Activated CD4-positive, alpha-beta T cell treated with anti-CD3 and anti-CD28 coated beads, Interleukin-2, amount 10 ng/mL, durations not matched to agents 7 days and 5 days (primary cell): ENCODE measurements at places on chromosomes 2 and 18. TPM values are rescaled to one million over a fixed set of nuclear protein-coding genes. Genes with fewer than 3 reads are reported as not detected.
A peak's percentile ranks its signal among the peaks of the same experiment; 100 is the strongest.

DNA sequence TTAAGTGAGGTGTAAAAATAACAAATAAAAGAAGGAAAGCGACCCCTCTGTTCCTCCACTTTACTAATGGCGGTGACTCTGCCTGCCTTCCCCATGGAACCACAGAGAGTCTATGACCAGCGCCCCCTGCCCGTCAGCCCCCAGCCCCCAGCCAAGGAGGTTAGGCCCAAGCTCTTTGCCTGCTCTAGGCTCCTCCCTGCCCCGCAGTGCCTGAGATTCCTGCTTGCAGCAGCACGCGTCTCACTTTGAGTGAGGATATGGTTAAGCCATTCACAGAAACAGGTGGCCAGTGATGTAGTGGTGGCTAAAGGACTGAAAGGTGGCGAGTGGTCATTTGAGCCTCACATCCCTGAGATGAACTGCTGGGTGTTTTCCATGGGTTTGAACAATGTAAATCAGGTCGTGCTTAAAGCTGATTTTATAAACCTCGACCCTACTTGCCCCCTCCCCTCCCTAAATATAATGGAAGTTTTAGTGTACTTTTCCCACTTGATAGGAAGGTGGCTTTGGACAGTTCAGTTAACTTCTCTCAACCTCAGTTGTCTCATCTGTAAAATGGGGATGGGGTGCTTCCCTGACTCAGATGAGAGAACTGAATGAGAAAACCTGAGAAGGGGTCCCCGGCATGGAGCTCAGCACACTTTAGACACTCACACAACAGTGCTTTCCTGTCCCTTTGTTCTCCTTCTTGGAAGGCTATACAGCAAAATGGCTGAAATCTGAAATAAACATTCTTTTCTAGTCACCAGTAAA, 46.5 kb downstream of the IL1RL2 start:
- peaks cover 32% of the 10 kb centered on the region for H3K4me1 ChIP-seq
- no peaks in the 10 kb centered on the region for H3K27me3 ChIP-seq
- no peak overlapping the region for H3K27ac ChIP-seq
- no peak overlapping the region for H3K4me3 ChIP-seq

DNA sequence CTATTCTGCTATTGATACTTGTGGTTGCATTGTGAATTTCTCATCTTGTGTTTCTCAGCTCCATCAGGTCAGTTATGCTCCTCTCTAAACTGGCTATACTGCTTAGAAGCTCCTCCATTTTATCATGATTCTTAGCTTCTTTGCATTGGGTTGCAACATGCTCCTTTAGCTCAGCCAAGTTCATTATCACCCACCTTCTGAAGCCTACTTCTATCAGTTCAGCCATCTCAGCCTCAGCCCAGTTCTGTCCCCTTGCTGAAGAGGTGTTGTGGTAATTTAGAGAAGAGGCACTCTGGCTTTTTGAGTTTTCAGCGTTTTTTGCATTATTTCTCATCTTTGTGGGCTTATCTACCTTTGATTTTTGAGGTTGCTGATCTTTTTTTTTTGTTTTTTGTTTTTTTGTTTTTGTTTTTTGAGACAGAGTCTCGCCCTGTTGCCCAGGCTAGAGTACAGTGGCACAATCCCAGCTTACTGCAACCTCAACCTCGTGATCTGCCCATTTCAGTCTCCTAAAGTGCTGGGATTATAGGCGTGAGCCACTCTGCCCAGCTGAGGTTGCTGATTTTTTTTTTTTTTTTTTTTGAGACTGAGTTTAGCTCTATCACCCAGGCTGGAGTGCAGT, 36.0 kb downstream of the ANKRD12 start:
- peaks cover 31% of the 10 kb centered on the region for H3K4me1 ChIP-seq
- no peak for DNase-seq
- no peak overlapping the region for H3K4me3 ChIP-seq
- peaks cover 53% of the 10 kb centered on the region for H3K36me3 ChIP-seq
- no peak overlapping the region for H3K27ac ChIP-seq

DNA sequence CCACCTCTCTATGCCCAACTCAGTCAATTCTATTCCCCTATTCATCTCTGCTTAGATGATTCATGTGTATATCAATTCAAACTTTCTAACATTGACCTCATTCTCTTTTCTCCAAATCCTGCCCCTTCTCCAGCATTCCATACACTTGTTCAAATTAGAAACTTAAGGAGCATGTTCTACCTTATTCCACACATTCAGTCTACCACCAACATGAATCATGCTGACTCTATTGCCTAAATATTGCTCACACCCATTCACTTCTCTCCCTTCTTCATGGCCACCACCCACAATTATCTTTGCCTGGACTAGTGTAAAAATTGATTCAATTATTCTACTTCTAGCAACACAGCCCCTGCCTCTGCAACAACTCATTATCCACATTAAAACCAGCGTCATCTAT, 147.5 kb downstream of the VWC2L start:
- no peaks in the 10 kb centered on the region for H3K36me3 ChIP-seq
- no peak overlapping the region for H3K27ac ChIP-seq
- no peaks in the 10 kb centered on the region for H3K4me1 ChIP-seq
- no peak overlapping the region for H3K4me3 ChIP-seq
- DNase-seq, result no peak
- no peaks in the 10 kb centered on the region for H3K27me3 ChIP-seq

GRCh38 chr2:74293191-74293991, 49.8 kb downstream of the SLC4A5 start:
- H3K27ac ChIP-seq, result no peak overlapping the region
- H3K4me1 ChIP-seq, result peaks cover 17% of the 10 kb centered on the region
- peaks cover 2% of the 10 kb centered on the region for H3K27me3 ChIP-seq
- DNase-seq, result no peak
- peaks cover 3% of the 10 kb centered on the region for H3K36me3 ChIP-seq
- no peak overlapping the region for H3K4me3 ChIP-seq

- no peaks in the 10 kb centered on the region for H3K36me3 ChIP-seq
- H3K27ac ChIP-seq, result no peak overlapping the region
- no peak overlapping the region for H3K4me3 ChIP-seq
- no peak for DNase-seq
- H3K4me1 ChIP-seq, result no peaks in the 10 kb centered on the region
Observed at GRCh38 chr2:144426355-144426754, 93.6 kb downstream of the ZEB2 start.

- H3K4me1 ChIP-seq, result no peaks in the 10 kb centered on the region
- H3K36me3 ChIP-seq, result no peaks in the 10 kb centered on the region
- H3K27me3 ChIP-seq, result peaks cover 6% of the 10 kb centered on the region
- H3K4me3 ChIP-seq, result no peak overlapping the region
- no peak for DNase-seq
Observed at GRCh38 chr2:62459106-62459505, 46.9 kb downstream of the TMEM17 start.

DNA sequence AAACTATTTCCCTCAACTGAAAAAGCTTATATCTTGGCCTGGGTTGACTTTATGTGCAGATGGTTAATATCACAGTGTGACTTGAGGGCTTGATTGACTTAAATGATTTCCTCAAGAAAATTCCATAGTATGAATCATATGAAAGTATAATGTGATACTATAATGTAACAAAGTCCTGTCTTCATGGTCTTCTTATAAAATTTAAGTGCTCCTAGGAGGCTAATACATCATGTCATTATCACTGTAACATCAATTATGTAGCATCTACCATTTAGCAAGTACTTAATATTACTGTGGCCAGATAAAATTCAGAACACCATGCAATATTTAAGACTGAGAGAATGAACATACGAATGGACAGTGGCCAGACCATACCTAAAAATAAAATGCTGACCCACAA, 276.1 kb downstream of the RIT2 start:
- DNase-seq, result no peak
- no peak overlapping the region for H3K27ac ChIP-seq
- H3K4me1 ChIP-seq, result no peaks in the 10 kb centered on the region
- H3K4me3 ChIP-seq, result no peak overlapping the region
- no peaks in the 10 kb centered on the region for H3K36me3 ChIP-seq
- no peaks in the 10 kb centered on the region for H3K27me3 ChIP-seq

GRCh38 chr2:64946769-64947247, 42.4 kb upstream of the SLC1A4 start:
- peak overlapping the region; percentile 91 for H3K27ac ChIP-seq
- peak overlapping the region; percentile 57 for H3K4me3 ChIP-seq
- H3K36me3 ChIP-seq, result peaks cover 12% of the 10 kb centered on the region
- H3K4me1 ChIP-seq, result peaks cover 48% of the 10 kb centered on the region
- no peaks in the 10 kb centered on the region for H3K27me3 ChIP-seq

- no peak overlapping the region for H3K4me3 ChIP-seq
- no peaks in the 10 kb centered on the region for H3K36me3 ChIP-seq
- no peak overlapping the region for H3K27ac ChIP-seq
- H3K27me3 ChIP-seq, result peaks cover 8% of the 10 kb centered on the region
- no peak for DNase-seq
- H3K4me1 ChIP-seq, result no peaks in the 10 kb centered on the region
Observed at GRCh38 chr18:75320506-75320905, 107.0 kb downstream of the SMIM21 start.

DNA sequence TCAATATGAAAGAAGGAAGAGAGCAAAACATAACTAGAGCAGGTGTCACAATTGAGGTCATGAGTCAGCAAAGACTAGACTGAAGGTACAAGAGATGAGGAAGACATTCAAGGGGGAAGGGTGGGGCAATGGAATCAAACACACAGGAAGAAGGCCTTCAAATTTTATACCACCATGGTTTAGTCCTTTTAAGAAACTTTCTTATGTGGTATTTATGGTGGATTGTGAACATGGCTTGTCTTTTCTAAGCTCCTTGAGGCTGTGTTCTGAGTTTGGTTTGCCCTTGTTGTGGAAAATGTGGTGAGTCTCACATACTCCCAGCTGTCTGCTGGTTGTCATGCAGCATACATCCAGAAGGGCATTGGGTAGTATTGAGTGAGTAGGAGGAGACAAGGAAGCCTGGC, 62.1 kb downstream of the NABP1 start:
- H3K27ac ChIP-seq, result peak overlapping the region; percentile 20
- H3K27me3 ChIP-seq, result peaks cover 39% of the 10 kb centered on the region
- no peaks in the 10 kb centered on the region for H3K36me3 ChIP-seq
- H3K4me1 ChIP-seq, result peaks cover 15% of the 10 kb centered on the region

GRCh38 chr2:173432049-173432754, 77.5 kb downstream of the CDCA7 start:
- H3K4me3 ChIP-seq, result no peak overlapping the region
- peaks cover 5% of the 10 kb centered on the region for H3K4me1 ChIP-seq
- DNase-seq, result no peak
- no peaks in the 10 kb centered on the region for H3K36me3 ChIP-seq
- H3K27me3 ChIP-seq, result peaks cover 25% of the 10 kb centered on the region

GRCh38 chr2:150389447-150389846, 98.0 kb downstream of the RND3 start:
- H3K4me3 ChIP-seq, result no peak overlapping the region
- no peaks in the 10 kb centered on the region for H3K4me1 ChIP-seq
- no peak overlapping the region for H3K27ac ChIP-seq

GRCh38 chr2:165544897-165545296, 75.4 kb downstream of the CSRNP3 start:
- H3K4me3 ChIP-seq, result no peak overlapping the region
- H3K27me3 ChIP-seq, result peaks cover 3% of the 10 kb centered on the region
- H3K36me3 ChIP-seq, result no peaks in the 10 kb centered on the region
- no peaks in the 10 kb centered on the region for H3K4me1 ChIP-seq
- H3K27ac ChIP-seq, result no peak overlapping the region
- DNase-seq, result no peak

- no peak overlapping the region for H3K4me3 ChIP-seq
- no peaks in the 10 kb centered on the region for H3K27me3 ChIP-seq
- no peaks in the 10 kb centered on the region for H3K4me1 ChIP-seq
- no peak overlapping the region for H3K27ac ChIP-seq
- no peak for DNase-seq
Observed at GRCh38 chr18:11112286-11112685, 37.1 kb downstream of the PIEZO2 start.

DNA sequence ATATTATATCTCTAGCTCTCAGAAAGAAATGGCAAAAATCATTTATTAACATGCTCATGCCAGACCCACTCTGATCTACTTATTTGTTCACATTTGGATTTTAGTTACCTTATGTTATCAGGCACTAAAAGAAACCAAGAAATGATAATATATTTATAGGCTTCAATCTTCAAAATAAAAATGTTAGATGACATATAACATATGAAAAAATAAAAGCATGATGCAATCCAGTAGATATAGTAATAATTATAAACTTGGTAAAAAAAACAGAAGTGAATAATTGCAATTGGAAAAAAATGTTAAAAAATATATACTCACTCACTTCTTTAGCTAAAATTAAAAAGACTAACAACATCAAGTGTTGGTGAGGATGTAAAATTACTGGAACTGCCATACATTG, 248.3 kb upstream of the VRK2 start:
- H3K36me3 ChIP-seq, result no peaks in the 10 kb centered on the region
- no peak for DNase-seq
- no peak overlapping the region for H3K4me3 ChIP-seq
- no peaks in the 10 kb centered on the region for H3K27me3 ChIP-seq

DNA sequence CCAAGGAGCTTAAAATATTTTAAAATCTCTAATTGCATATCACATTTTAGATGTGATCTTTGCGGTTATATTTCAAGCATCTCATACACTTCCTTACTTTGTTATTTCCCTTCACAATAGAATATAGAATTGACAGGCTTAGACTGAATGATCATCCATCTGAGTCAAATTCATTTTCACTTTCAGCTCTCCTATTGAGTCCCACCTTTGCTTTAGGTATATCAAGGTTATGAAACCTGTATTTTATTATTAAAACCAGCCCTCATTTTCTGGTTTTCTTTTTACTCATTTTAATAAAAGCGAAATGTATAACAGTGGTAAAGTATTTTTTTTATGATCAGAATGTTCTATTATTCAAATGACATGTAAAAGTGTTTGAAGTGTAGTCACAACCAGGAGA, 162.9 kb upstream of the KYNU start:
- H3K4me3 ChIP-seq, result no peak overlapping the region
- DNase-seq, result no peak
- H3K27me3 ChIP-seq, result no peaks in the 10 kb centered on the region
- H3K27ac ChIP-seq, result no peak overlapping the region
- H3K4me1 ChIP-seq, result no peaks in the 10 kb centered on the region

GRCh38 chr18:24420551-24420950, 5.9 kb upstream of the IMPACT start:
- peaks cover 2% of the 10 kb centered on the region for H3K36me3 ChIP-seq
- peaks cover 1% of the 10 kb centered on the region for H3K4me1 ChIP-seq
- DNase-seq, result no peak
- H3K4me3 ChIP-seq, result no peak overlapping the region
- peaks cover 40% of the 10 kb centered on the region for H3K27me3 ChIP-seq
- H3K27ac ChIP-seq, result no peak overlapping the region

DNA sequence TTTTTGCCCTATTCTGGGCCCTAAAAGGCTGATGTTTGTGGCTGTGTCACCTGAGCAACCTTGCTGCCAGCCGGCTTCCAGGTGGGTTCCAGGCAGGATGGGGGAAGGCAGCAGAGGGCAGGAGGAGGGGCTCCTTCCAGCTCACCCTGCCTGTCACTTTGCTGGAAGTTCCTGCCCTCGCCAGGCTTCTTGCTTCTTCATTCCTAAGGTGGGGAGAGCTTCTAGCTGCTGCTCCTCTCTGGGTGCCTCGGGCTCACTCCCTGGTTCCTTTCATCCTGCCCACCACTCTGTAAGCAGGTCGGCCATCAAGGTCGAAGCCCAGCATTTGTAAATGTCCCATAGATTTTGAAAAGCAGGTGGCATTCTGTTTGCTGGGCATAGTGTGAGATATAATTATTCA, 249.4 kb upstream of the HS6ST1 start:
- H3K4me1 ChIP-seq, result no peaks in the 10 kb centered on the region
- H3K4me3 ChIP-seq, result no peak overlapping the region
- no peak for DNase-seq

GRCh38 chr2:134154246-134154645, 99.6 kb upstream of the MGAT5 start:
- no peak overlapping the region for H3K4me3 ChIP-seq
- H3K27me3 ChIP-seq, result no peaks in the 10 kb centered on the region
- no peak for DNase-seq
- H3K27ac ChIP-seq, result no peak overlapping the region
- H3K4me1 ChIP-seq, result peaks cover 5% of the 10 kb centered on the region
- H3K36me3 ChIP-seq, result peaks cover 13% of the 10 kb centered on the region

Gene SERPINB13
- not detected for total RNA-seq

Gene SLC9A4
- 0.07 TPM for total RNA-seq

Gene GPR17
- not detected for total RNA-seq

Gene CNRIP1
- total RNA-seq, result not detected

Gene MEMO1
- total RNA-seq, result 50.1 TPM

Gene REG3A
- total RNA-seq, result not detected
